Thymus (tissue), 14 donors: ENCODE measurements at places on chromosomes 1 and 21. TPM values are rescaled to one million over a fixed set of nuclear protein-coding genes. Genes with fewer than 3 reads are reported as not detected.

GRCh38 chr1:147786536-147786935 is 26.1 kb upstream of the GJA5 start:
- no peaks in the 10 kb centered on the region for H3K4me1 ChIP-seq
- no peak overlapping the region for H3K27ac ChIP-seq
- no peak overlapping the region for H3K4me3 ChIP-seq
- H3K36me3 ChIP-seq, result no peaks in the 10 kb centered on the region

DNA sequence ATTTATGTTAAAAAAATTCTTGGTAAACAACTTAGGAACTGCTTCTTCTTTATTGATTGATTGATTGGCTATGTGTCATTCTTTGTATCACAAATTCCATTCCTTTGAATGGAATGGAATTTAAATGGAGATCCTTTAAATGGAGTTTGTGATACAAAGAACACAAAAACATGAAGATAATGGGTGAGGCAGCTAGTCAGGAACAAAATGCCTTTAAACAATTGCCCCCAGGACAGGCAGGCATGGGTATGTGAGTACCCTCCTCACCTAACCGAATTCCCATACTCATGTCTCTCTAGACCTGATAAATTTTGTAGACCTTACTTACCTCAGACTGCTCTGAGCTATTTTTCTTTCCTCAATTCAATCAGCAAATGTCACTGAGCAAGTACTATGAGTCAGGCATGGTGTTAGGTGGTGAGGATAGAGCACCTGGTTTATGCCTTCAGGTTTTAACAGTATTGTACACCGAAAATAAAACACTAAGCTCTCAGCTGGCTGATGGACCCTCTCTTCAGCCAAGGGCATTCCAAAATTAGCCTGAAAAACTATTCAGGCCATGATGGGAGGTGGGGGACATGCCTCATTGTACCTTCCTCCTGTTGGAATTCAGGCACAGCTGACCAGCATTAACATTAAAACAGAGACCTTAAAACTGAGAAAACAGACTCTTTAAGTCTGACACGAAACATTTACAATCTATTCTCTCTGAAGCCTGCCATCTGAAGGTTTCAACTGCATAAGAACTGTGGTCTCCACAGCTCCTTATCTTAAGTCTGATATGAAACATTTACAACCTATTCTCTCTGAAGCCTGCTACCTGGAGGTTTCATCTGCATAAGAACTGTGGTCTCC is 58.9 kb downstream of the OLFML3 start:
- H3K27me3 ChIP-seq, result no peaks in the 10 kb centered on the region
- no peaks in the 10 kb centered on the region for H3K4me1 ChIP-seq
- H3K4me3 ChIP-seq, result no peak overlapping the region
- no peak for DNase-seq
- no peaks in the 10 kb centered on the region for H3K36me3 ChIP-seq
- H3K27ac ChIP-seq, result no peak overlapping the region

DNA sequence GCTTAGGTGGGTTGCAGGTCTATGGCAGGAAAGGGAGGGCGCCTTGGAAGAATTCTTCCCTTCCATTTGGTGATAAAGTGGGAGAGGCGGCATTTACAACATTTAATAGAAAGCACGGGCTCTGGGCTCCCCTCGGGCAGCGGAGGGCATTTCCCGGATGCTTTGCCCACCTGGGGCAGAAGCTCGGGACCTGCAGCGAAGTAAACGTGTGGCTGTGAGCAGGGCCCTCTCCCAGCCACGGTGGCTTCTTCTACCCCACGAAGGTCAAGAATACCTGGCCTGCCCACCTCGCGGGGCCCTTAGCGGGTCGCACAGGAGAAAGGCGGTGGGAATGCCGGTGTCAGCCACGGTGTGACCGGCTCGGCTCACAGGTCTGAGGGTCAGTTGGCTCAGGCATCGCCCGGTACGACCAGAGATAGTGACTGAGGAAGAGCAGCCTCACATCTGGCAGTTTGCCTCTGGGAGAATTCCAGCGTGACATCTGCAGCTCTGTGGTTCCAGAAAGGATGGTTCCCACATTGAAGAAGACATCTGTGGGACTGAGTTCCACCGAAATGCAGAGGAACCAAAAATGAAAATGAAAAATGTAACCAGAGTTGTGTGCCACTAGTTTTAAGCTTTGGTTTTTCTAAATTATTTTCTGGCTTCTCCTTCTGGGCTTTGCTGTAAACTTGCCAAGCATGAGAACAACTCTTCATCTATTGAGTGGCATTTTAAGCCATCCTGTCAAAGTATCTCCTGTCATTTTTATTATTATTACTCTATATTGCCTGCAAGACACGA is 720 bp upstream of the F3 start:
- H3K4me3 ChIP-seq, result peak overlapping the region; percentile 35
- no peaks in the 10 kb centered on the region for H3K36me3 ChIP-seq
- peaks cover 3% of the 10 kb centered on the region for H3K4me1 ChIP-seq
- peaks cover 28% of the 10 kb centered on the region for H3K27me3 ChIP-seq
- DNase-seq, result no peak

The CACNA1S gene
- total RNA-seq, result 0.09 TPM
